ENCODE measurements at places on chromosomes 13 and 19.

DNA sequence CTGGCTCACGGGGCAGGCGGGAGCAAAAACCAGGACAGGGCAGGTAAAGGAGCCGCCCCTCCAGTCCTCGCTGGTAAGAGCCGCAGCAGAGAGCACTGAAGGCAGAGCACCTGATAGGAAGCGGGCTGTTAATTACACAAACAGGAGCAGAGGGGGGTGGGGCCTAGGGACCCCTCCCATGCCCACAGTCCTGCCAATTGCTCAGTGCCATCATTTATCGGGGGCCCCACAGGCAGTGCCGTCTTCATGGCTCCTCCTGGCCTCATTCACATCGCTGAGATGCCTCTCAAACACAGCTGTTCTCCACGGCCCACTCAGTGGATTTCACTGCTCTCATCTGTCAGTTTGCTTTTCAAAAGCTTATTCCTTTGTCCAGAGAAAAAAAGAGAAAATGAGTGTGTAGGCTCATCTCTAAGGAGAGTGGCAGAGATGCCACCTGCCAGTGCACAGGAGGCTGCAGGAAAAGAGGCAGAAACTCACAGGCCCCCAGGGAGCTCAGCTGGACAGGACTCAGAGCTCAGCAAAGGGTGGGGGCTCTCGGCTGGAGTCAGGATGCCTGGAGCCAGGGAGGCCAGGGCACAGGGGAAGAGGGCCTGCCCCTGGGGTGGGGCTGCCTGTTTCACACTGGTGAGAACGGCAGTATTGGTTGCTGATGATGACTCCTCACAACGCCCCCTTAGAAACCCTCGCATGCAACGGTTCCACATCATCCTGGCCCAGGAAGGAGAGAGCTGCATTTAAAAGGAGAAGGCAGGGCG, 174.6 kb downstream of the COL4A1 start:
- DNase-seq, result no peak

- DNase-seq, result no peak
Observed at GRCh38 chr19:41552558-41552957, 23.4 kb upstream of the CEACAM21 start.

GRCh38 chr19:56149656-56150038, 8.6 kb downstream of the ZNF444 start:
- no peak for DNase-seq

DNA sequence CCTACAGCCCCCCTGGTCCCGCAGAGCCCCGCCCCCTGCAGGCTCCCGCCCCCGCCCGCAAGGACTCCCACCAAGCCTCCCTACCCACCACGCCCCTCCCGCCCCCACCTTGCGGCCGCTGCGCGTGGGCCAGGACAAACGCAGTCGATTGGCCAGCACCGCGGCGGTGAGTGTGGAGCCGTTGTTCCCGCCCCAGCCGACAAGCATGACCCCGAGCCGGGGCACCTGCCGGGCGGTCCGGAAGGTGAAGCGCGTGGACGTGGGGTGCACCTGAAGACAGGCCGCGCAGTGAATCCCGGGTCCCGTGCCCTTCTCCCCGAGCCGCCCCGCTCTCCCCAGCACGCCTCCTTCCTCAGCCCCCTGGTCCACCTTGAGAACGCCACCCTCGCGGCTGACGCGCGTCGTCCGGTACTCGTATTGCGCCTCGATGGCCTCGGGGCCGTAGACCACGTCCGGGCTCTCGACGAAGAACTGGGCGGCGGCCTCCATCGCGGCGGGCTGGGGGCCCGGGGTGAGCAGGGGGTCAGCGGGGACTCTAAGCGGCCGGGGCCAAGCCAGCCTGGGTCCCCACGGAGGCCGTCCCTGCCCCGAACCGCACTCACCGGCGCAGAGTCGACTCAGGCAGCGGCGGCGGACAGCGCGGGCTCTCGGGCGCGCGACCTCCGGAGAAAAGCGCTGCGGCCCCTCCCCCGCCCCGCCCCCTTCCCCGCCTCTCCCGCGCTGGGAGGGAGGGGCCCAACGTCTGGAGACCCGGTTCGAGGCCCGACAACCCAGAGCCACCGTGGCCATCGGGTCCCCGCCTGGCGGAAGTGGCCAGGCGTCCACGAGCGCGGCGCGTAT, at the start of gene ISYNA1:
Gene ISYNA1 (minus strand): TSS at position 643 of the 840 bp plus-strand sequence. CDS start 154 bp downstream, at position 489.
- DNase-seq, result no peak

GRCh38 chr19:39941615-39942365, 7.4 kb upstream of the FCGBP start:
- peak; percentile 8 for DNase-seq

- DNase-seq, result no peak
Observed at GRCh38 chr19:23381114-23381513, 14.2 kb downstream of the ZNF91 start.

- peak; percentile 95 for DNase-seq
Observed at GRCh38 chr19:11597202-11598102, at the start of gene ZNF627. Gene ZNF627 (plus strand): TSS chr19:11597483. CDS start chr19:11597628, 145 bp downstream.

DNA sequence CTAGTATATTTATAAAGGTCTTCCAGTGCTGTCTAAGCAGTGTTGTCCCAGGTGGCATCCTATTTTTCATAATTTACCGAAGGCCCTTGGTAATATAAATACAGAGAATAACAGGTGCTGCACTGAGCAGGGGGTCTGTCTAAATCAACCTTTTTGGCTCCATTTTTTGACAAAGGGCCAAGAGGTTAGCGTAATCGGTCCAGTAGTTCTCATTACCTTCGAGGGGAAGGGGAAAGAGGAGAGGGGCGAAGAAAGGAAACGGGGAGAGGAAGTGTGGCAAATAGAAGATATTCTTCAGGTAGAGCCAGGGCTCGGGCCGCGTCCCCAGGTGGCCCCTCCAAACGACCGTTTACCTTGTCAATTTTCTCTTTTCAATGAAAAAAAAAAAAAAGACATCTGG, 749 bp upstream of the PAN3 start:
- DNase-seq, result no peak

DNA sequence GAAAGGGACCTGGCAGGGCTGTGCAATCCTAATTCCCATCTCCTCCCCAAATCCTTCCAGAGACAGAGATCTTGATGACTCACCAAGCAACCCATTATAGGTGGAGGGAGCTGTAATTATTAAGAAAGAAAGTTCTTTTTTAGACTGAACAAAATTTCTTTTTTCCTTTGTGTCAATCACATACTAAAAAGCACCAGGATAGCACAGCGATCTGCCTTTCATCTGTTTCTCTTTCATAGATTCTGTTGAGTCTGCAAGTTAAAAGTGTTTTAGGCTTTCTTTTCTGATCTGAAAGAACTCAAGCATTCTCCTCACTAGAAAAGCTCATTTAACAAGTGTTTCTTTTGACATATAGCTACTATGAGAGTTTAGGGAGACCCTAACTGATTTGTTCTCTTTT, 222.8 kb downstream of the DCT start:
- DNase-seq, result no peak

DNA sequence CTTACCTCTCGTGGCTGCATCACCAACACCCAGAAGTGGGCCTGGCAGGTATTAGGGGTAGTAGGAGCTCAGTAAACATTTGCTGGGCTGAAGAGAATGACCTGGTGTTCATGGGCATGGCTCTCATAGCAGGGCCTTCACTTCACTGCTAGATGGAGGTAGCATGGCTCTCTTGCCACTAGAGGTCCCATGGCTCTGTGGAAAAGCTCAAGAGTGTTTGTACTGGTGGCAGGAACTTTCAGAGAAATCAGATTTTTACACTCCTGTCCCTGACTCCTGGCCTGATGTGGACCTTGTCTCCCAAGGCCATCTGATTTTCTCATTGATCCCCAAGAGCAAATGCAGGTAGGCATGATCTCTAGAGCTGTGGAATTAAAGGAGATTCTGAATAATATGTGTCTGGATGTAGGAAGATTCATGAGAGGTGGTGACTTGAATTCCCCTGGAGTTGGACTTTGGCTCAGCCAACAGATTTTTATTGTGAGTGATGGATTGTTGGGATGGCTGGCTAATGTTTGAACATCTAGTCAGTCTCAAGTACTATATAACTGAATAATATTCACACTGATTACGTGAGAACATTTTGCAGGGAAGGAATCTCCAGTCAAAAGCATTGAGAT, 5.7 kb downstream of the ZNF574 start:
- no peak for DNase-seq

- DNase-seq, result no peak
Observed at GRCh38 chr19:10751109-10751953, 33.5 kb downstream of the DNM2 start.

GRCh38 chr19:2275588-2276428, 6.2 kb downstream of the PEAK3 start:
- no peak for DNase-seq

DNA sequence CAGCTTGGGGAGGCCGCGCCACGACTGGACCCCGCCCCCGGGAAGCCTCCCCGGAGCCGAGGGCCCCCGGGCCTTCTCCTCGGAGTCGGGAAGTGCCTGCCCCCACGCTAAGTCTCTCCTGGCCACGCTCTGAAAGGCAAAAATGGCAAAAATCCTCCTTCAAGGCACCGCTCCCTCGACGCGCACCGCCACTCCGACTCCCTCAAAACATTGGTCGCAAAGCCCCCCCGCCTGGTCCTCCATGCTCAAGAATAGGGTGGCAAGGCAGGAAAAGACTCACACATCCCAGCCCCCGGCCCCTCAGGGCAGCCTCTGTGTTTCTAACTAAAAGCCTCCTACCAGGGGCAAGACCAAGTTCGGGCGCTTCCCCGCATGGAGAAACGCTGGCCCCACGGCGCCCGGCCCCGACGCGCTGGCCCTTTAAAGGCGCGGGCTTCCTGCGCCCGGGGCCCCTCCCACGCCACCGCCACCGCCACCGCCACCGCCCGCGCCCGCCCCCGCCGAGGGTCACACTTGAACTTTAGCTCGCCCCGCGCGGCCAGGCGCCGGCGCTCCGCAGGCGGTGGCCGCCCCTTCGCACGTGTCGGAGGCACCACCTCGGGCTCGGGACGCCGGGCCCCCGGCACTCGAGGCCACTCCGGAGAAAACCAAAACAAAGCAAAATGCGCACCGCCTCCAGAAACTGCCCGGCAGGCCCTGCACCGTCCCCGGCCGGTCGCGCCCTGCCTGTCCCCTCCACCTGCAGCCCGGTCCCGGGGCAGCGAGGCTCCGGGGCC, 1.9 kb downstream of the FOXO1 start:
- no peak for DNase-seq

DNA sequence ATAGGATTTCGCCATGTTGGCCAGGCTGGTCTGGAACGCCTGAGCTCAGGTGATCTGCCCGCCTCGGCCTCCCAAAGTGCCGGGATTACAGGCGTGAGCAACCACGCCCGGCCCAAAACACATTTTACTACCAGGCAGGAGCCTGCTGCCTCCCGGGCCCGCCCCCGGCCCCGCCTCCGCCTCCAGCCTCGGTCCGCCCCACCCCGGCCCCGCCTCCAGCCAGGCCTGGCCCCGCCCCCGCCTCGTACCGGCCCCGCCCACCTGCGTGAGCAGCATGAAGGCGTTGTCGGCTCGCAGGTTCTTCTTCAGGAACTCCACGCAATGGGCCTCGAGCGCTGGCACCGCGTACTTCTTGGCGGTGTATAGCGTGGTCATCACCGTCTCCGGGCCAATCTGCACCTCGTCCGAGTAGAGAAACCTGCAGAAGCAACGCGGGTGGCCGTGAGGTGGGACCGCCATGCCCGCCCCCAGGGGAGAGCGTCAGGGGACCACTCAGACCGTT, 22.7 kb downstream of the BTBD2 start:
- no peak for DNase-seq

- DNase-seq, result no peak
Observed at GRCh38 chr13:26168835-26169234, 53.3 kb downstream of the RNF6 start.

DNA sequence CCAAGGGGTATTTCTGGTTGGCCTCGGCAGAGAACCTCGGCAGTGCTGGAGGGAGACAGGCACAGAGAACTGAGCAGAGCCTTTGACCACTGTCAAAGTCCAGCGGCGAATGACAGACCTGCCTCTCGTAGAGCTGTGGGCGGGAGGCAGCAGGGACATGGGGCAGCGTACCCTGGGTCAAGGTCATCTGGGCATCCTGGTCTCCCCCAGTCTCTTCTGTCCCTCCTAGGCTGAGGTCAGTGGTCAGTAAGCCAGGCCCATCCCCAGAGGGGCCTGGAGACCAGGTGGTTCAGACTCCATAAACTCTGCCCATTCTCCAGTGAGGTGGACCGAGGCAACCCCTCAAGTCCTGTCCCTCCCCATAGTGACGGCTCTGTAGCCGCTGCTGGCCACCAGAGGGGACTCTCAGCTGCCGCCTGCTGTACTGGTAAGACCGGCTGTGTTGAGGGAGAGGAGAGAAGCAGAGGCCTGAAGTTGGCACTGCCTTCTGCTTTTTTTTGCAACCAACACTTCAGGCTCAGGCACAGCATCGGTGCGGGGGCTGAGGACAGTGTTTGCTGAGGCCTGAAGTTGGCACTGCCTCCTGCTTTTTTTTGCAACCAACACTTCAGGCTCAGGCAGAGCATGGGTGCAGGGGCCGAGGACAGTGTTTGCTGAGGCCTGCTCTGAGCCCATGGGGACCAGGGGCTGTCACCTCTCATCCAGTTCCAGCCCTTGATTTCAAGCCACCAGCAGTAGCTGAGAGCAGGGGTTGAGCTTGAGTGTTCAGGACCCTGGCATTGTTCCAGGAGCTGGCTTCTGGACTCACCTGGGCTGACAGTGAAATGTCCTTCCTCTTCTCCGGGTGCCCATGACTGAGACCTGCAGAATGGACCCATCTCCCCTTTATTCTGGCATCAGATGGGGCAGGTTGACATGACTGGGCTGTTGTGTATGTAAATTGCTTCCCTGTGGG, at the start of gene PGLYRP2:
Gene PGLYRP2 (minus strand): TSS at position 111 of the 955 bp plus-strand sequence. CDS start 130 bp downstream, outside the sequence.
- no peak for DNase-seq

DNA sequence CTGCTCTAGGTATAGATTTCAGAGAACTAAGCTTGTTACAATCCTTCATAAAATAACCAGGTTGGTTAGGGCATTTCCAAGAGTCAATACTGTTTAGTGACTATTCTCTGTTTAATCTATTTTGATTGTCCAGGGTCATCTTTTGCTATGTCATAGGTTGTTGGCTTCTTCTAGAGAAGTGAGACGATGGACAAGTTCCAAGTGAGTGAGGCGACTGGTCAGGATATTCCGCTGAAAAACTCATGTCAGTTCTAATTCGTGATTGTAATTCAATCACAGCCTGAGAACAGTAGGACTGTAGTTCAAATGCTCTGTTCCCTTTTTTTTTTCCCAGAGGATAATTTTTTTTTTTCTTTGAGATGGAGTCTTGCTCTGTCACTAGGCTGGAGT, 15.8 kb upstream of the ALOX5AP start:
- no peak for DNase-seq

- no peak for DNase-seq
Observed at GRCh38 chr13:36124236-36124822, 6.9 kb downstream of the DCLK1 start.

DNA sequence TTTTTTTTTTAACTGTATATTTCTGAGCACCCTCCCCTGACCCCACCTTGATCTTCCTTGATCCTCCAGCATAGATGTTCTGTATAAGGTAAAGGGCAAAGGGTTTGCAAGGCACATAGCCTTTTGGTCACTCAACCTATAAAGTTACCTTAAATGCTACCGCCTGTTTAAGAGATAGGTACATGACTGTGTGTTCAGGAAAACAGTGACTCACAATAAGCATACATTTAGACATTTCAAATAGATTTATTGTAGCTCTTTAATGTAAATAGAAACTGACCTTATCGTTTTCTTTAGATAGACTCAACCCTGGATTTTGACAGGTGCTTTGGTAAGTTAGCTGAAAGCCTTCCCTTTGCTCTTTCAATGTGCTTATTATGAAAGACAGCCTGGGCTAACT, 15.2 kb upstream of the SLC10A2 start:
- DNase-seq, result no peak

GRCh38 chr13:101116826-101117225, 299.5 kb downstream of the NALCN start:
- no peak for DNase-seq
